Activated CD8-positive, alpha-beta memory T cell treated with anti-CD3 and anti-CD28 coated beads for 24 hours (primary cell): ENCODE measurements at places on chromosomes 5 and 9.

GRCh38 chr9:94679587-94679986 lies 40.3 kb upstream of the FBP1 start:
- no peak for DNase-seq

- DNase-seq, result no peak
These were observed 126.0 kb upstream of the ACO1 start for GRCh38 chr9:32258482-32258881.

DNA sequence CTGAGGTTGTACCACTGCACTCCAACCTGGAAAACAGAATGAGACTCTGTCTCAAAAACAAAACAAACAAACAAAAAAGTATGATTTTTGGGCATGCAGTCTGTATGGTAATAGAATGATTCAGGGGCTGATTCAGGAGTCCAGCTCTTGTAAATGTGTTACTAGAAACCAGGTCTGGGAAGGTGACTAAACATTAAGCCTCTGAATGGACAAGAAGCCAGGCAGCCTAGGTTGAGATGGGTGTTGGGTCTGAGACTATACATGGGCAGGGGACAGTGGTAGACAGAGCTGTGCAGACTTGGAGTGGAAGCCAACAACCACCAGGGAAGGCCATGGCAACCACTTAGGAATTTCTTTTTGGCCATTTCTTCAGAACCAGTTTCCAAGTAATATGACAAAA lies 64.9 kb upstream of the TLE1 start:
- no peak for DNase-seq

GRCh38 chr5:146490089-146490843 lies 25.7 kb downstream of the GPR151 start:
- DNase-seq, result no peak

DNA sequence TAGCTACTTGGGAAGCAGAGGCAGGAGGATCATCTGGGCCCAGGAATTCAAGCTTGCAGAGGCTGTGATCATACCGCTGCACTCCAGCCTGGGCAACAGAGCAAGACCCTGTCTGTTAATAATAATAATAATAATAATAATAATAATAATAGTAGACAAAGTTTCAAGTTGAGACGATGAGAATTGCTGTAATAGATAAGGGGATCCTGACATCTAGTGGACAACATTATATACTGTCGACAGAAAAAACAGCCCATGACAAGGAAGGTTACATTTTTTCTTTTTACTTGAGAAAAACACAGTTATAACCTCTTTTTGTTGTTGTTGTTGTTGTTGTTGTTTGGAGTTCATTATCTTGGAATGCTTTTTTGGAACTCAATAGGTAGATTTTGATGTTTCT lies 35.3 kb downstream of the NDFIP1 start:
- no peak for DNase-seq

GRCh38 chr5:69502367-69502766 lies 9.8 kb downstream of the OCLN start:
- no peak for DNase-seq

GRCh38 chr5:57611177-57611576 lies 128.6 kb upstream of the ACTBL2 start:
- DNase-seq, result no peak

DNA sequence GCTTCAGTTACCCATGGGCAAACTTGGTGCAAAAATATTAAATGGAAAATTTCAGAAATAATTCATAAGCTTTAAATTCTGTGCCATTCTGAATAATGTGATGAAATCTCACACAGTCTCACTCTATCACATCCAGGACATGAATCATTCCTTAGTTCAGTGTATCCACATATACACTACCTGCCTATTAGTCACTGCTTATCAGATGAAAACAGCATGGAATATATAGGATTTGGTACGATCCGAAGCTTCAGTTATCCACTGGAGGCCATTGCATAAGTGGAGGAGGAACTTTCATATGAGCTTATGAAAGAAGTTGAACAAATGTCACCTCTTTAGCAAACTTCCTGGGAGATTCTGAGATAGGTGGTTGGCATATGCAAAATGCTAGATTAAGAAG lies 64.2 kb downstream of the GAPVD1 start:
- no peak for DNase-seq
